ENCODE measurements at places on chromosomes 16 and 17.

DNA sequence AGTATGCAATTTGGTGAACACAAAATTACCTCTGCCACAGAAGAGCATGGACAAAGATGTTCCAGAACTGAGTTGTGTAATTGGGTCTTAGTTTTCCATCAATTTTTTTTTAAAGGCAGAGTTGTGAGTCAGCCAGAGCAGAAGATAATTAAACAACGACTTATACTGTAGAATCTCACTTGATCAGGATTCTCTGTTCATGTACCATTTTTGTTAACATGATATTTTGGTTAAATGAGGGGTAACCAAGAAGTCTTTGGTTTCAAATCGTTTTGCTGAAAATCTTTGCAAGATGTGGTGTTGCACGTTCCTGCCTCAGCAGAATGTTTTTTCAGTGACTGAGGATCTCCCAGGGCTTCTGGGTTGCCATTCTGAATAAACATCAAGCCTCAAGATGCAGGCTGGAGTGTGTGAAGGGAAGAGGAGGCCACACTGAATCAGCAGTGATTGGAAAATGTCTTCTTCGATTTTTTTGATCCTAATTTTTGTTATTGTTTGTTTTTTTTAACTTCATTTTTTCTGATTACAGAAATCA is 232.6 kb upstream of the IRX3 start:
- no peak for DNase-seq

DNA sequence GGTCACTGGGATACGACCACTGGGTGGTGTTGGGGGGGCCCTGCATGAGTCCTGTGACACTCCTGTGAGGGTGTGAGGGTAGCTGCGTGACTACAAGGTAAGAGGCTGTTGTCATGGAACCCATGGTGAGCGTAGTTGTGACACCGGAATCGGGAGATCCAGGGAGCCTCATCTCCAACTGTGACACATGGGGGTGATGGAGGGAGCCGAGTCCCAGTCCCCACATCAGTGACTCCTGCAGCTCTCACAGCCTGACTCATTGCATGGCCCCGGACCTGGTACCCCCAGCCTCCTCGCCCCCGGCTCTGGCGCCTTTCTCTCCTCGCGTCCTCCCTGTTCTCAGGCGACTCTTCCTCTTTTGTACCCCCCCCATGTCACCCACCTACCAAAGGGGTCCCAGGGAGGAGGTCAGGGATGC is 14.2 kb downstream of the CDH16 start:
- DNase-seq: no peak

GRCh38 chr17:42659079-42659931 is at the start of gene TUBG2:
TSS of gene TUBG2 (plus strand) at chr17:42659284. CDS start at chr17:42659504, 220 bp downstream.
- DNase-seq: peak; percentile 83

DNA sequence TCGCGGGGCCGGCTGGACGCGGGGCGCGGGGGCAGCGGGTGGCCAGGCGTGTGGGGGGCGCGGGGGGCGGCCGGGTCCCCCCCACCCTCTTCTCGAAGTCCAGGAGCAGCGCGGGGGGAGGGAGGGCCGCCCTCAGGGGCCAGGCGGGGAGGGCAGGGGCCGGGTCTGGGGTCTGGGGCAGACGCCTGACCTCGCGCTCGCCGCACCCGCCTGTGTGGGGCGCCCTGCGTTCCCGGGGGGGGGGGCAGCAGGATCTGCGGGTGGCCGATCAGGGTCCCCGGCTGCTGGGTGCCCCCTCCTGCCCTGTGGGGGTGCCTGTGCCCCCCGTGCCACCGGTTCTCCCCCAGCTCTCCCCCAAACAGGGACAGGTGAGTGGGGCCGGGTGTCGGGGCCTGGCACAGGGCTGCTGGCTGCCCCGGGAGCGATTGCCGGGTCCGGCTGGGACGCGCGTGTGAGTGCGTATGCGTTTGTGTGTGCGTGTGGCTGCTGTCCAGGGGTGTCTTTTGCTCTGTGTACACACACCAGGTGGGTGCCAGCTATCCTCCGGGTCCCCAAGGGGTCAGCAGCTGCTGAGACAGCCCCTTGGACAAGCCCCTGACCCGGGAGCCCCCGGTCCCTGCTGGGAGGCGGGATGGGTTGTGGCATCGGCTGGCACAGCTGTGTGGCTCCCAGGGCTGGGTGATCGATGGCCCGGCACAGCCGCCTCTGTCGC is 663 bp downstream of the PRR35 start:
- no peak for DNase-seq

- DNase-seq: no peak
These were observed 16.7 kb downstream of the TPSG1 start for GRCh38 chr16:1208239-1208830.

DNA sequence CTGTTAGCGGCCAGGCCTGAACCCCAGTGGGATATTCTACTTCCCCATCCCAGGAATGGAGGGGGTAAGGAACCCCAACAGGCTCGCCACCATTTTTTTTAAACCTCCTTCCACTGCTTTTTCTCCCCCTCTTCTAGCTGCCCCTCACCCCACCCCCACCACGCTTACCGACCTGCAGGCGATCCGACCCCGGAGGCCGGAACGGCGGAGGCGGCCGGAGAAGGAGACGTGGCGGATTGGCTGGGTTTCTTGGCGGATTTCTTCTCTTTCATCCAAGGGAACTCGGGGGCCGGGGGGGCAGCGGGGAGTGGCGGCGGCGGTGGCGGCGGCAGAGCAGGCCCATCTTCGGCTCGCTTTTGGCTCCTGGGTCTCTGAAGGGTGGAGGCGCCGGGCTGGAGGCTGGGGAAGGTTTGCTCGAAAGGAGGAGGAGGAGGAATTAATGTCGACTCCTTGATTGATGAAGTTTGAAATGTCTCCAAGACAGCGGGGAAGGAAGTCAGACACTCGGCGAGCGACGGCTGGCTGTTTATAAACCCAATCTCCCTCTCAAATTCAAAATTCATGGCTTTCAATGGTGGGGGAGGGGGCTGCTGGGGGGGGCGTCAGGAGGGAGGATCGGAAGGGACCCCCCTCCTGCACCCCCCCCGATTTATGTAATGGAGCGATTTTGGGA is 424 bp downstream of the HOXB2 start:
- peak; percentile 91 for DNase-seq

DNA sequence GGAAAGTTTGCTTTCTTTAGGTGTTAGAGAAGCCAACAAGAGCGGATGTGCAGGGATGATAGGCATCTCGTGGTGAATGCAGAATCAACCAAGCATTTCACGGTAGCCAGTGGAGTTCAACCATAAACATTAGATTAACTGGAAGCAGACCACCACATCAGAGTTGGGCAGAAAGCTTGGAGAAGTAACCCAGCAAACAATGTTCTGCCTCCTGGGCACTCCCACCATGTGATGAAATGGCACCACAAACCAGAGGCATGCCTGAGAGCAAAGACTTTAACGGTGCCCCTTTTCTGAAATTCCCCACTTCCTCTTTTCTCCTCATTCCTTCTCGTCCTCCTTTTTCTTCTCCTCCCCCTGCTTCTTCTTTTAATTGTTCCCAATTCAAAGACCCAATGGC is 193.5 kb upstream of the ANKFN1 start:
- no peak for DNase-seq

GRCh38 chr16:1343428-1344242 is 8.0 kb downstream of the TSR3 start:
- DNase-seq: no peak

- no peak for DNase-seq
These were observed at the start of gene CA10 for GRCh38 chr17:52158450-52159042. TSS of gene CA10 (minus strand) at chr17:52158714.

GRCh38 chr16:89633064-89633631 is 19.7 kb downstream of the DPEP1 start:
- peak; percentile 32 for DNase-seq

GRCh38 chr16:55662644-55663031 is 6.8 kb downstream of the SLC6A2 start:
- DNase-seq: peak; percentile 84

GRCh38 chr16:53821487-53821886 is 117.5 kb downstream of the FTO start:
- DNase-seq: no peak

- DNase-seq: no peak
These were observed 97.6 kb downstream of the C16orf78 start for GRCh38 chr16:49471038-49471727.

DNA sequence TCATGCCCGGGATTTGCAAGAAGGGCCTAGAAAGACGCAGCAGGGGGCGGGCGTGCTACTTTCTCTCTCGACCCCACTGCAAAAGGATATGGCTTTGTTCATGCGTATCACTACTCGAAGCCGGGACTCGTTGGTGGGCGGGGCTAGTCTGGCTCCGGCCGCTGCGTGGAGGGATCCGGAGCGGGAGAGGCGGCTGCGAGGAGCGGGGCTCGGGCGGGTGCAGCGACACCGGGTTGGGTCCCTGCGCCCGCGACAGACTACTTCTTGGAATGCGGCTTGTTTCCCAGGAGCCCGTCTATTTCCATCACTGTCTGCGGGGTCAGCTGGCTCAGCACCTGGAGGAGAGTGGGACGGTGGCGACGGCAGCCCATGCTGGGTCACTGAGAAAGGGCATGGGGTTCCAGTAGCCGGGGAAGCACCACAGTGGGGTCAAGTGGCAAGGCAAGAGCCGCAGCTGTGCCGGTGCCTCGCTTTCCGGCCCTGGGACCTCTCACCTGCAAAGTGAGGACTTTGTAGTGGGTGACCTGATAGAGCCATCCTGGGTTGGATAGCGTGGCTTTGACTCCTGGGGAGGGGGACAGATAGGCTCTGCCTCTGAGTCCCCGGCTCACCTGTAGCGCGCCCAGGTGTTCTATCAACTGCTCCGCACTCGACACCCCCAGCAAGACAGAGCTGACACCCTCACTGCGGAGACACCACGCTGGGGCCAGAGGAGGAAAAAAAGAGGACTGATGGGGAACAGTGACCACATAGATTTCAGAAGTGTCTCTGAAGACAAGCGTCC is 6.6 kb downstream of the KCNAB3 start:
- peak; percentile 70 for DNase-seq

- peak; percentile 75 for DNase-seq
These were observed 128.7 kb upstream of the ZFHX3 start for GRCh38 chr16:73176577-73177013.

DNA sequence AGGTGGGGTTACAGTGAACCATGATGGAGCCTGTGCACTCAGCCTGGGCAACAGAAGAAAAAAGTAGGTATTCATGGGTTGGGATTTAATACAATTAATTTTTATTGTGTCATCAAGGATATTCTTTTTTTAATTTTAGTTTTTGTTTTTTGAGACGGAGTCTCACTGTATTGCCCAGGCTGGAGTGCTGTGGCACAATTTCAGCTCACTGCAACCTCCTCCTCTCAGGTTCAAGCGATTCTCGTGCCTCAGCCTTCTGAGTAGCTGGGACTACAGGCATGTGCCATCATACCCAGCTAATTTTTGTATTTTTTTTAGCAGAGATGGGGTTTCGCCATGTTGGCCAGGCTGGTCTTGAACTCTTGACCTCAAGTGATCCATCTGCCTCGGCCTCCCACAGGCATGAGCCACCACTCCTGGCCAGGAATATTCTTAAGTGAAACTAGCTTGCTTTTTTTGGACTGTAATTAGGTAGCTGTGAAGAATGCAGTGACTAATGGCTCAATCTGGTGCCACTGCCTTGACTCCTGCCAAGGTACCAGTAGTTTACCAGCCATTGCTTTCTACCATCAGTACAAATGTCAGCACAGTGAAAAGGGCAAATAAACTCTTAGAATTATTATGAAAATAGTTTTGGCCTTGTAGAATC is 4.8 kb downstream of the PPM1D start:
- no peak for DNase-seq

DNA sequence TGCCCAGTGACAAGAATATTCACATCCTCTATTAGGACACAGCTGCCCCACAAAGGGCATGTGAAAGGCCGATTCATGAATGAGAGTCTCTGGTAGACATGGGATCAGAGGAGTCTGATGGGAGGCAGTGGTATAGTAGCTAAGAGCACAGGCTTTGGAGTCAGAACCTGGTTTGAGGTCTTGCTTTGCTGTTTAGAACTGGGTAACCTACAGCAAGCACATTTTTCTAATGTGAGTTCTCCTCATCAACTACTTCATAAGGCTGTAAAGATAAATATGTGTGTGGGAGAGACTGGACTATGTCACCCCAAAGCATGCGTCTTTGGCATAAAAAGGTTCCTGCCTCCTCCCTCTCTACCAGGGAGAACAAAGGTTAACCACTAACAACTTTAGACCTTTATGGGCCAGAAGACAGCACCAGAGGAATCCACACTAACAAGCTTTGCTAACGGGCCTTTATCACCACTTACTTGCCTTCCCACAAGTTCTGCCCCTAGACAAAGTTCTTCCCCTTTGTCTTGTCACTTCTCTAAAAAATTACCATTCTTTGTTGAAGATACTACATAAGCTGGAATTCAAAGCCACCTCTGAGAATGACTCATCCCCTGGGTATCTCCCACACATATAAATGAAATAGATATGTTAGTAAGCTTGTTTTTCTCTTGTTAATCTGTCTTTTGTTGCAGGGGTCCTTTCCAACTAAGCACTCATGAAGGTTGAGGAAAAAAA is 21.1 kb downstream of the CDR2 start:
- peak; percentile 68 for DNase-seq

GRCh38 chr16:78310196-78310595 is 210.7 kb downstream of the WWOX start:
- DNase-seq: no peak

- no peak for DNase-seq
These were observed 32.4 kb downstream of the KCNJ16 start for GRCh38 chr17:70107441-70107840.

DNA sequence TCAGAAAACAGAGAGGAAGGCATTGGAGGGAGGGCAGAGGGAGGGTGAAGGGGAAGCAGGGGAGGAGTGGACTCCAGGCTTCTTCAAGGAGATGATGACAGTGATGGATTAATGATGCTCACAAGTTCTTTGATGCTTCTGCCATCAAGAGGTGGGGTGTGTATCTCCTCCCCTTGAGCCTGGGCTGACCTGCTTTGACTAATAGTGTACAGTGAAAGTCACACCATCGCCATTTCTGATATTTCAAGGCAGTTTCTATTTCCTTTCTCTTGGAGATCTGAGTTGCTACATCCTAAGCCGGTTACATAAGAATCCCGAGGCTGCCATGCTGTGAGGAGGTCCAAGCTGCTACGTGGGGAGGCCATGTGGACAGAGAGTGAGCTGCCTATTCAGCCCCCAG is 312.5 kb downstream of the MAF start:
- no peak for DNase-seq

- no peak for DNase-seq
These were observed 271.4 kb downstream of the MAF start for GRCh38 chr16:79329166-79329521.

DNA sequence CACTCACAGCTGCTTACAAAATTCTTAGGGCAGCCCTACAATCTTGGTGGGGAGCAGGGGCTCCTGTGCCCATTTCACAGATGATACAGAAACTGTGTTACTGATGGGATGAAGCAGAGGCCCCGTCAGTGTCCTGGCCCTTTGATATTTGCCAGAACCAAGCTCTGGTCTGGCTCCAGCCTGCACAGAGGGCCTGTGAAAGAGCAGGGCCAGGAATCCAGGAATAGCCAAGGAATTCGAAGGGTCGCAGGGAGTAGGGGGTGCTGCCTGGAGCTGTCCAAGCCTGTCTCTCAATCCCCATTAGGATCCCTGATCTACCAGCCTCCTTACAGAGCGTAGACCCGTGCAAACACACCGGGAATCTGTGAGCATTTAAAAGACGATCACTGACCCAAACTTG is 86.3 kb upstream of the RCVRN start:
- no peak for DNase-seq

DNA sequence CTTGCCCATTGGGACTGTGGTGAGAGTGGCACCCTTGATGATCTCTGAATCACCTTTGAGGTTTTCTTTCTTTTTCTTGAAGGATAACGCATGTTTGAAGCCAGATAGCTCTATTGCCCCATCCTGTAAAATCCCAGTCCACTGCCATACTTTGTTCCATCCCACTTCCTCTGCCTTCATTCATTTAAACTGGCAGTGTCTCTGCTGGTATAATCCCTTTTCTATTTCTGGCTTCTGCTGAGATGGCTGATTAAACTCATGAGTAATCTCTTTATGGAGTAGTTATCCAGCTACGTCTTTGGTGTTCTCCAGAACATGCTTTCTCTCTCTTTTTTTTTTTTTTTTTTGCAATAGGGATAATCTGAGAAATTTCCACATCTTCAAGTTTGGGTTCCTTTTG is 656.5 kb upstream of the SALL1 start:
- DNase-seq: no peak
